ENCODE measurements at places on chromosomes 7 and 10. TPM values are rescaled to one million over a fixed set of nuclear protein-coding genes. Genes with fewer than 3 reads are reported as not detected.

The GFRA1 gene
- total RNA-seq, result 0.04 TPM

The OR6V1 gene
- not detected for total RNA-seq

- no peaks in the 10 kb centered on the region for H3K4me1 ChIP-seq
- no peak for DNase-seq
- no peak overlapping the region for H3K27ac ChIP-seq
- no peaks in the 10 kb centered on the region for H3K27me3 ChIP-seq
Measured at GRCh38 chr10:42960991-42961795, 115.7 kb upstream of the RET start.

The SH3PXD2A gene
- 8.5 TPM for total RNA-seq

The PLXDC2 gene
- 0.16 TPM for total RNA-seq

DNA sequence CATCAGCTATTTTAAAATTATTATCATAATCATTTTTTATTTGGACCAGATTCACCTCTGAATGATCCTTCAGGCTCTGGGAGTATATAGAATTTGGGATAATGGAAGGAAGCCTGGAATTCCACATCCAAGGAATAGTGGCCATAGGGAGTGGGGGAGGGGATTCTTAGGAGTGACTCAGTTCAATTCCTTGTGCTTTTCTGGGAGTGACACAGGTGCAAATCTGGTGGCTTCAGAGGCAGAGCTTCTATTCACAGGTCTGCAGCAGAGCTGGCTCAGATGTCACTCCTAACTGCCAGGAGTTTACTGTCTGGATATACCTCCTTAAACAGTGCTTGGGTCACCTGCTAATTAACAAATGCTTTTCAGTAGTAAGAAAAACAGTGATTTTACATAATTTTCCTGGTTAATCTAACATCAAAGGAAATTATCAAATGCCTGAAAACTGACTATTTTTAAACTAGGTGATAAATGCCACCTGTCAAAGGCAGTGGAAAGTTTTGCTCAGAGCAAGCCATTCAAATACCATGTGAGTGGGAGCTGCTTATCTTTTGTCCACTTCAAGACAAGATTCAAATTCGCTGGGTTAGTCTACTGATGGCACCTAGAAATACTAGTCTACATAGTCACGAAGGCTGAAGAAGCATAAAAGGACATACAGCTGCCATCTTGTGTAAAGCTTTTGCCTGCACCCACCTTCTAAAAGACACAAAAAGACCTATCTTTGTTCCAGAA, 106.7 kb upstream of the LAMB4 start:
- H3K36me3 ChIP-seq, result no peaks in the 10 kb centered on the region
- DNase-seq, result peak; percentile 40
- H3K27ac ChIP-seq, result no peak overlapping the region
- H3K27me3 ChIP-seq, result no peaks in the 10 kb centered on the region
- H3K4me3 ChIP-seq, result no peak overlapping the region

- no peak overlapping the region for H3K4me3 ChIP-seq
- no peaks in the 10 kb centered on the region for H3K4me1 ChIP-seq
- DNase-seq, result no peak
- no peaks in the 10 kb centered on the region for H3K27me3 ChIP-seq
Measured at GRCh38 chr10:75612904-75613684, 181.7 kb downstream of the LRMDA start.

- H3K36me3 ChIP-seq, result no peaks in the 10 kb centered on the region
- no peaks in the 10 kb centered on the region for H3K27me3 ChIP-seq
- no peaks in the 10 kb centered on the region for H3K4me1 ChIP-seq
- H3K27ac ChIP-seq, result no peak overlapping the region
- H3K4me3 ChIP-seq, result no peak overlapping the region
- no peak for DNase-seq
Measured at GRCh38 chr10:124999433-125000365, 57.8 kb downstream of the ZRANB1 start.

GRCh38 chr10:91352760-91353159, 57.4 kb upstream of the HECTD2 start:
- H3K4me1 ChIP-seq, result no peaks in the 10 kb centered on the region
- no peak overlapping the region for H3K27ac ChIP-seq
- H3K27me3 ChIP-seq, result no peaks in the 10 kb centered on the region
- H3K36me3 ChIP-seq, result no peaks in the 10 kb centered on the region
- DNase-seq, result no peak

- no peak overlapping the region for H3K27ac ChIP-seq
- H3K27me3 ChIP-seq, result peaks cover 95% of the 10 kb centered on the region
- peaks cover 4% of the 10 kb centered on the region for H3K4me1 ChIP-seq
- H3K4me3 ChIP-seq, result no peak overlapping the region
- H3K36me3 ChIP-seq, result no peaks in the 10 kb centered on the region
Measured at GRCh38 chr10:132243626-132244025, 56.9 kb downstream of the DPYSL4 start.

The PPA1 gene
- total RNA-seq, result 448 TPM

The CHAT gene
- total RNA-seq, result not detected

DNA sequence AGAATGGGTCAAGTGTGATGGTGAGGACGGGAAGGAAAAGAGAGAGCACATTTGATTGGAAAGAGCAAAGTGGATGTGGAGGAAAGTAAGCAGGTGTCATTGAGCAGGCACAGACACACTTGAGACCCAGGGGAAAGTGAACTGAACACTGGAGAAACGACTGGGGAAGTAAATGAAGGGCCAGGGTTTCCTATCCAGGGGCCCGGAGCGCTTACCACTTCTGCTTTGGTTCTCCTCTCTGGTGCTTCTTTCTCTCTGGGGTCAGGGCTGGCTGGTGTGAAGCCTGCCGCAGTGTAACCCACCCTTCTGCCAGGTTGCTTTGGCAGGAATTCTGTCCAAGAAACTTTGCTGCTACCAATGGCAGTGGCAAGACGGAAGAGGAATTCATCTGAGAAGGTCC, 219.3 kb downstream of the SKAP2 start:
- DNase-seq, result no peak
- peaks cover 12% of the 10 kb centered on the region for H3K27me3 ChIP-seq
- no peaks in the 10 kb centered on the region for H3K4me1 ChIP-seq
- no peaks in the 10 kb centered on the region for H3K36me3 ChIP-seq

DNA sequence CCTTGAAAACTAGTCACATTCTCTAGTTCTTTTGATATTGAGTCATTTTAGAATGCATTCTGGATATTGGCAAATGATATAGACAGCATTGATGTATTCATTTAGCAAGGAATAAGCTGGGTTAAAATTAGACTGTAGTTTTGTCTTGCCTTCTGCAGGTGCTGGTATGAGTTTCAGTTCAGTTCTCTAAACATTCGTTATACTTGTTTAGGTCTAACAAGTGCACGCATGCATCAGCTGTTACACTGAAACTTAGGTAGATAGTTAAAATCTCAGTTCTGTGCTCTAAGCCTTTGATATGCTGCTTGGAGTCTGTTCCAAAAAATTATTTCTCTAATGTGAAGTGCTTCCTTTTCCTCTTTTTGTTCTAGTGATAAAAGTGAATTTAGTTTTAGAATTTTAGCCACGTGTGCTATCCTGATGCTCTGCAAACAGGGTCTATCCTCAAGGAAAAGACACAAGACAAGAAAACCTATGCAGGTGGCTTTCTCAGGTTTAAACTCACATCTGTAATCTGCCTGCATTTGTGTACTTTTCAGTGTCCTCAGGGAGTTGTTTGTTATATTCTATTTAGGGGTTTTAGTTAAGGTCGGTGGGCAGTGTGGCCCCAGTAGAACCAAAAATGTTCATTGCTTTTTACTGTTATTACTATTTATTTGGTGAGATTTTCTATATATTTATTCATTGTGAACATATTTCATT, 409.0 kb downstream of the CDC14C start:
- H3K27ac ChIP-seq, result no peak overlapping the region
- no peaks in the 10 kb centered on the region for H3K36me3 ChIP-seq
- no peak overlapping the region for H3K4me3 ChIP-seq
- DNase-seq, result no peak
- no peaks in the 10 kb centered on the region for H3K4me1 ChIP-seq

DNA sequence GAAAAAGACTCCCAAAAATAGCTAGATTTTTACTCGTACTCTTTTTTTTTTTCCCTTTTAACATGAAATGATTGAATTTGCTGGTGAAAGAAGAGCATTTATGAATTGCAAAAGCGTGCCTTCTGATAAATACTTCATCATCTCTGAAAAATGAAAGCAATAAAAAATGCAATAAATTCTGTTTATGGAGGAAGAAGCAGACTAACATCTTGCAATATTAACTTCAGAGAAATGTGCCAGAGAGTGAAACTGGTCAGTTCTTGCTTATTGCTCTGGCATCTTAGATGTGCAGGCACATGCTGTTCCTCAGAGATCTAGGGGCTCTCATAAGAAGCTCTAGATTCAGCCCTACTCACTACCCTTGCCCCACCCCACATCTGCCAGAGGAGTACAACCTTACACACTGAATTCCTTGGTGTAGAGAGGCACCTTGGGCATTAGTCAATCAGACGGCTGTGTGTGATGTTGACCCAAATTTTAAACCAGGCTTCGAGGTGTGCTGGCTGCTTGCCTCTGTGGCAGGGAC, 891.1 kb upstream of the GHITM start:
- DNase-seq, result no peak
- H3K27ac ChIP-seq, result no peak overlapping the region
- H3K4me1 ChIP-seq, result no peaks in the 10 kb centered on the region
